ENCODE measurements at places on chromosomes 13 and 19. TPM values are rescaled to one million over a fixed set of nuclear protein-coding genes. Genes with fewer than 3 reads are reported as not detected.
A peak's percentile ranks its signal among the peaks of the same experiment; 100 is the strongest.

- no peak for DNase-seq
Observed at GRCh38 chr13:45715351-45715750, 13.2 kb downstream of the CBY2 start.

DNA sequence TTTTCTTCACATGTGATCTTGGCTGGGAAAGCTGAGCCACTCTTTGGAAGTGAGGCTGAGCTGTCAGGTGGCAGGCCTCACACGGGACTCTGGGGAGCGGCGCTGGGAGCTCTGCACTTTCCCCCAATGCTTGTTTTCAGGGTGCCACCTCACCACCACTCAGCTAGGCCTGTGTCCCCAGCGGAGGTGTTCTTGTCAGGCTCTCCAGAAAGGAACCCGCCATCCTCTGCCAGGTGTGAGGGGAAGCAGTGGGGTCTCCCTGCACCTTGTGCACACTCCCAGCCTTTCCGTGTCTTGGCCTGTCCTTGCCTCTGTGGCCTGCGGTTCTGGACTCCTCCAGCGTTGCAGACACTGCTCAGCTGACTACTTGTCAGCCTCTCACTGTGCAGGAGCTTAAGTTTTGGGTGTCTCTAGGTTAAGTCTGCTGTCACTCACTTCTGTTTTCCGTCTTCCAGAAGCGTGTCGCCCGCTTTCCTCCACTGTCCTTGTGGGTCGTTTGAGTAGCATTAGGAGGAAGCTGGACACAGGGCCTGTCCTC lies 51.9 kb downstream of the GGACT start:
- DNase-seq = no peak

FFAR1 gene
- total RNA-seq = not detected

- no peak for DNase-seq
Observed at GRCh38 chr13:79196366-79196765, 209.7 kb downstream of the RBM26 start.

DNA sequence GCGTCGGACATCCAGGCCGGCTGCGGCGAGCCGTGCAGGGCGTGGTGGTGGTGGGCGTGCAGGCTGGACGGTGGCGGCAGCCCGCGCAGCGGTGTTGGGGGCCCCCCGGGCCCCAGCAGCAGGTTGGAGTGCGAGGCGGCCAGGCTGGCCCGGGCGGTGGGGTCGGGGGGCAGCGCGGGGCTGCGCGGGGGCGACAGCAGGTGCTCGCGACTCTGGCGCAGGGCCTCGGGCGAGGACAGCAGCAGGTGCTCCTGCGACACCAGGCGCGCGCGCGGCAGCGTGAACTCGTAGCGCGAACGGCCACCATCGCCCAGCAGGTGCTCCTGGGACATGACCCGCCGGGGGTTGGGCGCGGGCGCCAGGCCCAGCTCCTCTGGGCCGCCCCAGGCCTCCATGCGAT lies 9.8 kb downstream of the SHISA7 start:
- no peak for DNase-seq

CNFN gene
- 4.1 TPM for total RNA-seq

PSG1 gene
- not detected for total RNA-seq

DNA sequence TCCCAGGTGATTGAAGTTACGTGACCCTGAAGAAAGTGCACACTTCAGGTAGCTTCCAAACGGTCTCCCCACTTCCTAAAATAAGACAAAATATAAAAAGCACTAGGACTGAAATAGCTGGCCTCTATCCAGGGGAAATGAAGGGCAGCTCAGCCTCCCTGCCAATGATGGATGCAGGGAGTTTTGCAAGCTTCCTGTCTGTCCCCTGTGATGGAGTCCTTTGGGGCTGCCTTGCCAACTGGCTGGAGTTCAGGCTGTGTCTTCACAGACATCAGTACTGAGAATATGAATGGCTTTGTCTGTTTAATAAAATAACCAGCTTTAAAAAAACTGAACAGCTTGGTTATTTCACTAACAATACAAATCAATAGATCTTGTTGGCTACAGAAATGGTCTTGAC lies 101.4 kb upstream of the GPR12 start:
- no peak for DNase-seq

DNA sequence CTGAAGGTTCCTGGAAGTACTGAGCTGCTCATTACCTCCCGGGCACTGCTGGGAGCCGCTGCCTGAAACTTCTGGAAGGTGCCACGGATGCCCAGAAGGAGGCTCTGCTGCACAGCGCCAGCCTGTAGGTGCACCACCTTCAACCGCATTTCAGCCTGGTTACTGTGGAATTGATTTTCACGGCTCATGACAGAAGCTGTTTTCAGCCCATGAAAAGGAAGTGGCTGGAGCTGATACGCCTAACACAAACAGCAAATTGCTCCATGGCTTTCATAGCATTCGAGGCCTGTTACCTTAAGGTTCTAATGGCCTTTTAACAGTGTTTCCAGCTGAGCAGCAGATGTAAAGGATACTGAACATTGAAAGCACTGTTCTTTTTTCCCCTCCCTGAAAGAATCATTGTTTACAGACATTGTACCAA lies 22.0 kb downstream of the GPC6 start:
- peak; percentile 64 for DNase-seq

- DNase-seq = no peak
Observed at GRCh38 chr19:16014923-16015804, 61.1 kb upstream of the TPM4 start.

DAPK3 gene
- 316 TPM for total RNA-seq

HIF3A gene
- total RNA-seq = 54.2 TPM
